Activated CD8-positive, alpha-beta memory T cell treated with anti-CD3 and anti-CD28 coated beads for 1 hour (primary cell): ENCODE measurements at places on chromosomes 16 and 17.

DNA sequence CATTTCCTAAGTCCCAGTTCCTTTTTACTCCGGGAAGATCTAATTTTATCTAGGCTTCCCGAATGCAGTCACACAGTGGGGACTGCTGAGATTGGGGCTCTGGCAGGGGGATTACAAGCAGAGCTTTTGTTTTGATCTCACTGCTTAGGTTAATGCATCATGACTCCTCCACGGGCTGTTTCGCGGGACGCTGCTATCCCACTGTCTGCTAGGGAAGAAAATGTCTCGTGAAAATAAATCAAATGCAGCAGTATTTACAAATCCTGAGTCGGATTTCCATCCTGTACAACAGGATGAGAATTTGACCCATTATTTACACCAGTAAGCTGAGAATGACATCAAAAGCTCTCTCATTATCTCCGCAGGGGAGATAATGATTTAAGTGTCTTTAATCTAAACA lies 83.8 kb downstream of the CDH11 start:
- DNase-seq, result no peak

GRCh38 chr17:5706577-5707210 lies 122.4 kb upstream of the NLRP1 start:
- peak; percentile 6 for DNase-seq

GRCh38 chr16:2874912-2875362 lies 8.1 kb upstream of the FLYWCH2 start:
- peak; percentile 48 for DNase-seq

- no peak for DNase-seq
Observed at GRCh38 chr17:66000216-66000615, 191.7 kb downstream of the CEP112 start.

- DNase-seq, result no peak
Observed at GRCh38 chr17:653724-654123, 60.9 kb downstream of the VPS53 start.
